ENCODE measurements at places on chromosomes 12 and 14. TPM values are rescaled to one million over a fixed set of nuclear protein-coding genes. Genes with fewer than 3 reads are reported as not detected.
A peak's percentile ranks its signal among the peaks of the same experiment; 100 is the strongest.

- DNase-seq = no peak
These were observed 4.2 kb downstream of the HECTD1 start for GRCh38 chr14:31203414-31203742.

GRCh38 chr14:100502622-100503220, 84.5 kb downstream of the BEGAIN start:
- no peak for DNase-seq

DNA sequence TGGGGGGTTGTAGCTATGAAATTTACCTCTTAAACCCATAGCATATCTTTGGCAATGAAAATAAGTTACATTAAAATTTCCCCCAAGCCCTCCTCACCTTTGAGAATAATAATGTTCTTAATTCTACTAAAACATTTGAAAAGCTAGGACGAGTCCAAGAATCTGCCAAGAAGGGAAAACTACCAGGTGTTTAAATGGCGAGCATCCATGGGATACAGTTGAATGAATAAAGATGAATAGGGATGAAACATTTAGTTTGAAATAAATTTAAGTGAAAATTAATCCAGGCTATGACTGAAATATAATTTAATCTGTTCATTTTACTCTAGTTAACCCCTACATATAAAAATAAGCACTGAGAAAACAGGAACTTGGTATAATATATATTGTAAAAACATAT, 536.7 kb downstream of the FLRT2 start:
- peak; percentile 23 for DNase-seq

DNA sequence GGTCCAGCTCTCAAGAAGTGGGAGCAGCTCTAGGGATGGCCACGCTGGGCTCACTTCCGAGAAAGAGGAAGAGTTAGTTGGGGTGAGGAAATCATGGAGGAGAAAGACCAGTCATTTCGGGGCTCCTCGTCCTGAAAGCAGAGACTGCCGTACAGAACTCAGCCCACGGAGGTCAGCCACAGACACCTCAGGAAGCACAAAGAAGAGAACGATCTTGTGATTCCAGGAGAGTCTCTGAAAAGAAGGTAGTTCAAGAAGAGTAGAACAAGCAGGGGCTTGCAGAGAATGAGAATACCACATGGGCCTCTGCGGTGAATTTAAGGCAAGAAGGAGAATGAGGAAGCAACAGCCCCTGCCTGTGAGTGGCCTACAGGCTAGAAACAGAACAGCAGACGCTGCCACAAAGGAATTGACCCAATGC, 311.9 kb downstream of the CACNA1C start:
- DNase-seq = no peak

DNA sequence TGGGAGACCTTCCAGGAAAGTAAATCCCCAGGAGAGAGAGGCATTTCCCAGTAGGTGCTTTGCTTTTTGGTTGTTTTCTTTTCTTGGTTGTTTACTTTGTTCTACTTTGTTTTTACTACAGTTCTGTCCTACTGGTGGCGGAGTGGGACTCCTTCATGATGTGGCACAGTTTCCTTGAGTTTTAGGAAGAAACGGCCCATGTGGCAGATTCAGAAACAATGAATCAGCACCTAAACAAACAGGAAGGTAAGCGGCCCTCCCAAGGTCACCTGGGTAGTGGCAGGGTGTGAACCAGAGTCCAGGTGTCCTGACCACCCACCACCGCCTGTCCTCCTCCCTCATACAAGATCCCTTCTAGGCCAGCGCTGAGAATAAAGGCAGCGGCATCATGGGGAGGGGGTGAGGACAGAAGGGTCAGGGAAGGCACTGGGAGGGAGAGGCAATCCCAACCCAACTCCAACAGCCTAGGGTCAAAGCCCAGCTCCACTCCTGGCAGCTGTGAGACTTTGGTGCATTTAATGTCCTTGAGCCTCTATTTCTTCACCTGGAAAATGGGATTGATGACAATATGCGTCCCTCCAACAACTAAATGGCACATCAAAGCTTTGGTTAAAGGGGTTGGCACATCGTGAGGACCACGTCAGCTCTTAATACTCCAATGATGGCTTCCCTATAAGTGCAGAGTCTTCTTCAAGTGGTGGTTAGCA, 111.5 kb upstream of the BCL2L14 start:
- DNase-seq = no peak

DNA sequence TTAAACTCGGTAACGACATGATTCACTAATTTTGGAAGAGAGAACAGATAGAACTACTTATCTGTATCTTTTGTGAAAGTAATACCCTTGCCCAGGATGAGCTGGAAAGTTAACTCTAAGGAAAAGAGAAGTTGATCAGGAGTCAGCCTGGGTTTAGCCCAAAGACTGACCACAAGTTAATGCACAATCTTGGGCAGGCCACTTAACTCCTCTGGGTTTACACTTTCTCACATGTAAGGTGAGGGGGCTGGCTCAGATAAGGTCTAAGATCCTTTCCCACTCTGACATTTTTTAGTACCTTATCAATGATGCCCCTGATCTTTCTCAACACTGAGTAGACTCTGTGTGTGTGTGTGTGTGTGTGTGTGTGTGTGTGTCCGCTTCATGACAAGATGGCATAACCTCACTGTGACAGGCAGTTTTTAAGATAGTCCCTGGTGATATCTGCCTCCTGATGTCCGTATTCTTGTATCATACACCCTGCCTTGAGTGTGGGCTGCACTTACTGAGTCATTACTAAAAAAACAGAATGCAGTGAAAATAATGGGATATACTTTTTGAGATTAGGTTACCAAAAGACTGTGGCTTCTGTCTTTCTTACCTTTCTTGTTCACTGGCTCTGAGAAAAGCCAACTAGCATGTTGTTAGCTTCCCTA, 56.2 kb upstream of the CCDC198 start:
- no peak for DNase-seq

- DNase-seq = no peak
These were observed 101.9 kb upstream of the RTL1 start for GRCh38 chr14:101005447-101005846.

DNA sequence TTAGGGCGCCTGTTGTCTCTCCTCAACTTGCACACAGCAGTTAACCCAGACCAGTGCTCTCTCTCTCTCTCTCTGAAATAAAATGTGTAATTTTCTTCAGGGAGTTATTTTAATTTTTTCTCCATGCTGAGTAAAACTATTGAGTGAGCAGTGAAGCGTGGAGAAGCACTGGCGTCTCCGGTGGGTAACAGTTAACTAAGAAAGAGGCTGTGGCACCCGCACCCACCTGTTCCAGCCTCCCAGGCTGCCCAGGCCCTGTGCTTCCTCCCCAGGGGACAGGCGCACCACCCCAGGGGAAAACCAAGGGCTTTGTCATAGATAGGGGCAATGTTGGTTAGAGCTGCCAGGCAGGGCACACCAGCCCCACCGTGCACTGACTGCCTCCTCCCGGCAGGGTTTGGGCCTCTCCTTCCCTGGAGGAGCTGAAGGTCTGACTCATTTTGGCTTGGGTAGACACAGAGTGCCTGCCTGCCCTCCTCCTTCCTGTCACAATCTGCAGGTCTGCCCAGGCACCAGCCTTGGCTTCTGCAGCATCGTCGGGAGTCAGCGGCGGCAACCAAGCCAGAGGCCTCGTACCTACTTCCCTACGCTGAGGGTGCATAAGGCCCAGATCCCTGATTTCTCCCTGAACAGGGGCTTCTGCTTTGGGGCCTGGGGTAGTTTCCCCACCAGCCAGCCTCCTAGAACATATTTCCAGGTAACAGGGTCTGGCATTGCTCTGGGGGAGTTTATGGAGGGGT, 3.9 kb downstream of the HOXC5 start:
- no peak for DNase-seq

DNA sequence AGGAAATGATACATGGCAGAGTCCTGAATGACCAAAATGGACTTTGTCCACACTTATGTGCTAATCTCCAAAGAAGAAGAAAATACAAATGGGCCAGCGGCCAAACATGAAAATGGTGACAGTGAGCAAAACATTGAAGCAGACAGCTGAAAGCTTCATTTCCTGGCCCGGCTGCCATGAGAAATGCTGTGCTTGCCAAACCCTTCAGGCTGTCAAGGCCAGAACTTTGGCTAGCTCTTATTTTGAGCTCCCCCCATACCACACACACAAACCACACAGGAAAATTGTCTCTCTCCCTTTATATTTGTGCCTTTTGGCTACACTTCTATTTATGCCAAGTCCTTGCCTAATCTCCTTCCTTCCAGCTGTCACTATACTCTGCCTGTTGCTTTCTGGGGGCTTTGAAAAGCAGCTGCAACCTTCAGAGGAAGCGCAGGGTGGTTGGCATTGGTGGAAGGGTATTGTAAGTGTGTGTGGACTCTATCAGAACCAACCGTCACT, 323.8 kb downstream of the RAD51B start:
- DNase-seq = no peak

GRCh38 chr12:131833896-131834641, 5.9 kb downstream of the MMP17 start:
- DNase-seq = no peak

DNA sequence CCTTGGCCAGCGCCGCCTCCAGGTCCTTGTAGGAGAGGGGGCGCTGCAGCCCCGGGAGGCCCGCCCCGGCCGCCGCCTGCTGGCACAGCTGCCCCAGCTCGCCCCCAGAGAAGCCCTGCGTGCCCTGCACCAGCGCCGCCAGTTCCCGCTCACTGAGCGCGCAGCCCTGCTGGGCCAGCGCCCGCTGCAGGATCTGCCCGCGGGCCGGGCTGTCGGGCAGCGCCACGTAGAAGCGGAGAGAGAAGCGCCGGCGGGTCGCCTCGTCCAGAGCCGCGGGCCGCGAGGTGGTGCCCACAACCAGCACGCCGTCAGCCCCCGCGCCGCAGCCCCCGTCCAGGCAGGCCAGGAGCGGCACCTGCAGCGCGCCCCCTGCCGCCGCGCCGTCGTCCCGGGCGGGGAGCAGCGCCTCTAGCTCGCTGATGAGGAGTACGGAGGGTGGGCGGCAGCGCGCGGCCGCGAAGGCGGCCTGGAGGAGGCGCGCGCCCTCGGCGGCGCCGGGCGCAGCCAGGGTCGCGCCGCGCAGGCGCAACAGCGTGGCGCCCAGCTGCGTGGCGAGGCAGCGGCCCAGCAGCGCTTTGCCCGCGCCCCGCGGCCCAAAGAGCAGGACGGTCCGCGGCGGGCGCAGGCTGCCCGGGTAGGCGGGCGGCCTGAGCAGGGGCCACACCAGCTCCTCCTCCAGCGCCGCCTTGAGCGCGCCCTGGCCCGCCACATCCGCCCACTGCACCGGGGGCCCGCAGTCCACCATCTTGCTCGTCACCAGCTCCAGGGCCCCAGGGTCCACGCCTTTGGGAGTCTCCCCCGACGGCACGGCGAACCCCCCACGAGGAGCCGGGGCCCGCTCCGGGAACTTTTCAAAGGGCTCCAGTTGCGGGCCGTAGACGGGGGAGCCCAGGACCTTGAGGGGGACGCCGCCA, 27.7 kb downstream of the FIGNL2 start:
- DNase-seq = no peak

Gene WSB2
- 53.0 TPM for polyA plus RNA-seq

Gene SLC5A8
- 36.4 TPM for polyA plus RNA-seq

Measured in right renal pelvis (tissue), 4 donors.